WTC11 (cell line): ENCODE measurements at places on chromosomes 2 and 18.
A peak's percentile ranks its signal among the peaks of the same experiment; 100 is the strongest.

- no peak for DNase-seq
Measured at GRCh38 chr18:13305301-13305700, 86.7 kb downstream of the LDLRAD4 start.

GRCh38 chr2:200845669-200846325 is 18.7 kb downstream of the CLK1 start:
- DNase-seq = no peak

DNA sequence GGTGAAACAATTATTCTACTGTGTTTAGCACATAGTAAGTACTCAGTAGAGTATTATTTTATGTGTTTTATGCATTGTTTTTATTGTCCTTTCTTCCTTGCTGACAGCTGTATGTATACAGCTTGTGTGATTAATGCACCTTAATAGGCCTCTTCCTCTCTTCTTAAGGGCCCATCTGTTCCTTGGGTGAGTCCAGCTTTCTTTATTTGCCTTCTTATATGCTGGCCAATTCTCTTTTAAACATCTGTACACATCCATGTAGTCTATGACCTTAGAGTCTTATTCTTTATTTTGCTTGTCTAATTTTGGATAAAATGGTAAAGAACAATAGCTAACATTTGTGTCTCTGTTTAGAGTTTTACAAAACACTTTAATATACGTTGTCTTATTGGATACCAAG is 333.7 kb upstream of the MEIS1 start:
- no peak for DNase-seq

- DNase-seq = peak; percentile 13
Measured at GRCh38 chr2:75381032-75381431, 179.7 kb downstream of the EVA1A start.

DNA sequence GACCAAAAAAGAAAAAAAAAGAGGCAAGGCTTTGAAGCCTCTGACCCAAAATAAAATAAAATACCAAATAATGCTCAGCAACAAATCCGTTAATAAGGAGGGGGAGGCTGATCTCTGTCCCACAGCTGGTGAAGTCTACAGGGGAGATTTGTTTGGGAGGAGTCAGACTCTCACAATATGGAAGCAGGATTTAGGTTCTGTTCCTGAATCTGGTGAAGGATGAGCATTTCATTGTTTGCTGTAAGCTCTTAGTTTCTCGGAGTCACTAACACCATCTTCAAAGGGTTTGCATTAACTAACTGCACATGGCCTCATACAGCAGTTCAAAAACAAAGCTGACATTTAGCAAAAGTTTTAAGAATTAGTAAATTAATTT is 339.4 kb upstream of the TNP1 start:
- no peak for DNase-seq

- DNase-seq = no peak
Measured at GRCh38 chr18:80180778-80181564, 66.3 kb downstream of the PARD6G start.

DNA sequence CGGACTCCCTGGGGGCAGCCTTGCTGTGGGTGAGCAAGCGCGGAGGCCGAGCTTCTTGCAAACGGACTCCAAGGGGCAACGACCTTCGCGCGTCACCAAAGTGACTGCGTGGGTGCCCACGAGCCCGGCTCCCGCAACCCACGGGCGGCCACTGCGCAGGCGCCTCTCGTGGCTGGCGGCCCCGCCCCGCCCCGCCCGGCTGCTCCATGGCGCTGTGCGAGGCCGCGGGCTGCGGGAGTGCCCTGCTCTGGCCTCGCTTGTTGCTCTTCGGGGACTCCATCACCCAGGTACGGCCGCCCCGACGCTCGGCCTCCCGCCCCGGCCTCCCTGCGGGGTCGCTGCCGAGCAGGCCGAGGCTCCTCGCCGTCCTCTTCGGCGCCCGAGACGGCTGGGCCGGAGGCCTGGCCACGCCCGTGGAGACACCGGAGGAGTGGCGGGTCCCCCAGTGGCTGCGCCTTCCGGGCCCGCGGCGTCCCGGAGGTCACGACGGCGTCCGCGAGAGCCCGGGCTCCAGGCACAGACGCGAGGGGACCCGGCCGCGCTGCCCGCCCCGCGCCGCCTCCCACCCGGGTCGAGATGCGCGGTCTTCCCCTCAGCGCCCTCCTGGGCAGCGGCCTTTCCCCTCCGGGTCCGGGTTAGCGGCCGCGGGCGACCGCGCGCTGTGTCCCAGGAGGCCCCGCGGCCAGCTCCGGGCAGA is at the start of gene IAH1:
Gene IAH1, plus strand, starts transcription at position 191 of the 697 bp plus-strand sequence. Its CDS starts 16 bp downstream, at position 207.
- peak; percentile 22 for DNase-seq

- DNase-seq = no peak
Measured at GRCh38 chr2:151289972-151290866, 751 bp upstream of the NMI start.

DNA sequence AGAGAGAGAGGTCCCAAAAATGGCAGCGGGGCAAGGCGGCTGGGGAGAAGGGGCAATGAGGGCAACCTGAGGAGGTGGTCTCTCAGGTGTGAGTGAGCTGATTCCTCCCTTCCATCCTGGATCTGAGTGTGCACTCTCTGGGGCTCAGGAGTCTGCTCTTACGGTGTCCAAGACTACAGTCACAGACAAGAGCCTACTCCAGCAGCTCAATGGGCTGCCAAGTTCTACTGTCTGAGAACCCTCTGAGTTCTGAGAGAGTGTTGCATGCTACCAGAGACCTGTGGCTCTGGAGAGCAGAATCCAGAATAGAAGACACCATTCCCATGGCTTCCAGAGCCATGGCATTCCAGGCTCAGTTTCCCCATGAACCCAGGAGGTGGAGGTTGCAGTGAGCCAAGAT is 7.1 kb upstream of the PAX8 start:
- no peak for DNase-seq

DNA sequence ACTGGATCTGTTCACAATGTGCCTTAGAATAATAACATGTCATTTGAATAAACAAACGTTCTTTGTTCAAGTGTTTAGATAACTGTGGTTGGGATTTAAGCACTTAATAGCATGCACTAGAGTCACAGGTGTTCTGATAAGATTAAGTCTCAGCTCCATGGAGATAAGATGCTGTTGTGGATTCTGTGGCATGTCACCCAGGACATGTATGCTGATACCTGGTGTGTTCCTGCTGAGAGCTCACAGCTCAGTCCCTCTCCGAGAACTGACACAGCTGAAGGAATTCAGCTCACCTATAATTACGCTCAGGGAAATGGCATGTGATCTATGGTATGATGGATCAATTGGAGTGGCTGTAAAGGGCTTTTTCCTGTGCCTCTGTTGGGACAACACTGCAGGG is 75.4 kb upstream of the ST6GAL2 start:
- no peak for DNase-seq

DNA sequence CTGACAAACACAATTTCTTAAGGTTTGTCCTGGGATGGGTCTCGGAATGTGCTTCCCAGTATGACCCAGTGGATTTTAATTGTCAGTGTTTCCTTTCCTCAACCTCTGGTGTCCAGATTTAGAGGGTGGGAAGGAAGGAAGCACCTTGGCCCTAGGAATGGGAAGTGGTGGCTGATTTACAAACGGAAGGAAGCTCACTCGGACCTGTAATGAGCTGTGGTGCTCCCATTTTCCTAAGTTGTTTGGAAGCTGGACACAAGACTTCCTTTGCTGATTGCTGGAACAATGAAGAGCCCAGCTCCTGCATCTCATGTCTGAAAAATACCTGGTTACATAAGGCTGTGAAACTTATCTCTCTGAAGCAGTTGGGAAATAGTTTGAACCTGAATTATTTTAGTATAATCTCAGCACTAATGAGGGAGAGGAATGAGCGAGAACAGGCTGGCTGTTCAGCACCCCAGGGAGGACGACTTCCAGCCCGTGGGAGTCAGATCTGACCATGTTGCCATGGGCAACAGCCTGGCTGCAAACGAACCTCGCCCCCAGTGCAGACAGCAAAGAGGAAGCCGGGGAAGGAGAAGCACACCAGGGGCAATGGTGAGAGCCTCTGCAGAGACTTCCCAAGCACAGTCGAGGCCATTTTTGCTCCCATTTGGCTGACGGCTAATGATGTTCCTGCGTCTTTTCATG is 74.4 kb upstream of the ASB18 start:
- peak; percentile 48 for DNase-seq
